ENCODE measurements at places on chromosomes 2 and 18. TPM values are rescaled to one million over a fixed set of nuclear protein-coding genes. Genes with fewer than 3 reads are reported as not detected.

DNA sequence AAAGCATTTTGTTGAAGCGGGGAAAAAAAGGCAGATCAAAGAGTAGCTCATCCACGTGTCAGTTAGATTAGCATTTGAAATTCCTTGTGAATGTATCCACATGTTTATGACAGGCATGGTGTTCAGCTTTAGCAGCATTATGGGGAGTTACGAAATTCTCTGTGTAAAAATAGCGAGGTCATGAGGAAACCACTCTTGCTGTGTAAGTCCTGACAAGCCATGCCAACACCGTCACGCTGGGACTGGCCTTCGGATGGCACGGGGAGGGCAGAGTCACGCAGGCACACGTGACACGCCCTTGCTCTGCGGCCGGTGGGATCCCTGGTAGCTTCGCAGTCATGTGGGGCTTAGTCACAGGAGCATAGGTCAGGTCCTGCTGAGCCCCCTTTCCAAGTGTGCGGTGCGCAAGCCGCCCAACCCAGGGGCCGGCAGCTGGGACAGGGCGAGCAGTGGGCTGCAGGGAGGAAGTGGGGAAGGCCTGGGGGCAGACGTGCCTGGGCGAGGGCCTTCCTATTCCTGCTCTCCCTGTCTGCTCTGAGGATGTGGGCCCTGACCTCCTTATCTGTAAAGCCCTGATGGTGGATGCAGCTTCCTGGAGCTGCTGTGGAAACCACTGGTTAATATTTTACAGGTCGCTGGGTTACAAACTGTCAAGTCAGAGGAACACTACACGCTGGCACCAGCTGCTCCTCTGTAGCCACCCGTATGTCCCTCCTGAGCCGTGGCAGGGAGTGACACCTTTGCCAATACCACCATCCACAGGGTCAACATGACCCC is 18.0 kb downstream of the MBP start:
- peak; percentile 97 for DNase-seq

GREB1 gene
- 2.9 TPM for total RNA-seq

ADCY3 gene
- total RNA-seq: 15.4 TPM

GRCh38 chr2:64522843-64523428 is 1.2 kb upstream of the AFTPH start:
- DNase-seq: no peak

SLC4A3 gene
- total RNA-seq: 396 TPM

SLC11A1 gene
- total RNA-seq: 6.4 TPM

ANKRD30B gene
- total RNA-seq: not detected

- DNase-seq: no peak
These were observed 72.6 kb upstream of the FIGN start for GRCh38 chr2:163808406-163808805.

DNA sequence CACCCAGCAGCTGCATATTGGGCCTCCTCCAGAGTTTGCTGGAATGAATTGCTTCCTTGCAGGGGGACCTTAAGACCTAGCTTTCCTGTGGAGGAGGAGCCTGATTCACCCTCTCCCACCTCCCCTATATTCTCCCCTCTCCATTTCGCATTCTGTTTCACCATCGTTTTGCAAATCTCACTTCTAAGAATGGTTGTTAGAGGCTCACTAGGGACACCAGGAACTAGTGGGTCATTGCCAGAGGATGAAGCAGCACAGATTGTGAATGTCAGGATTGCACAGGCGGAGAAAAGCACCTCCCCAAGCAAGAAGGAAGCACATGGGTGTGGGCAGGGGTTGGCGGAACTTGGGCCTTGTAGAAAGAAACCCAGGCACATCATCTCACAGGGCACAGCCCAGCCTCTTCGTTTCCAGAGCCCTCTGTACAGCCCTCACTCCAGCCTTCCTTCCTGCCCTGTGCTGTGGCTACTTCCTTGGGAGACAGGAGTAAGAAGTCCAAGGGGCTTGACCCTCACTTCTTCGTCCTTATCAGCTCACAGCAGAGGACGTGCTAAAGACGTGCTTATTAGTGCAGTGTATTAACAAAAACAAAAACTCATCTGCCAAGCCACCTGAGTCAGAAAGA is 63.4 kb downstream of the TACR1 start:
- no peak for DNase-seq

RGPD3 gene
- 0.08 TPM for total RNA-seq

GRCh38 chr2:231099918-231100317 is 24.9 kb downstream of the HTR2B start:
- no peak for DNase-seq

GRCh38 chr18:24862201-24862816 is 401.9 kb downstream of the HRH4 start:
- DNase-seq: no peak

GRCh38 chr2:112664689-112665088 is 18.9 kb downstream of the SLC20A1 start:
- DNase-seq: no peak

DNA sequence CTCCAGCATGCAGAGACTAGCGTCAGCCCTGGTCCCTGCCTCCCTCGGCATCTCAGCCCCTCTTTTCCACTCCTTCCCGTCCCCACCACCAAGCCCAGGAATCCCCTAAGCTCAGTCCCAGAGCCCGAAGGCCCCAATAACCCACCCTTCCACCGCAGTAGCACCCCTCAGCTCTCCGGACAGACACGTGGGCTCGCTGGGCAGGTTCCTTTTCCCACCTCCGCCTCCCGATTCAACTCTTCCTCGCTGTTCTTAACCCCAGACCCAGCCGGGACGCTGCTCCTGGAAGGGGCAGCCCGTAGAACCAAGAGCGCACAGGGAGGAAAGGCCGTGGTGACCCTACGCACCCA is 1.4 kb downstream of the IHH start:
- no peak for DNase-seq

GRCh38 chr18:32040936-32041335 is 22.3 kb downstream of the RNF125 start:
- no peak for DNase-seq

DNA sequence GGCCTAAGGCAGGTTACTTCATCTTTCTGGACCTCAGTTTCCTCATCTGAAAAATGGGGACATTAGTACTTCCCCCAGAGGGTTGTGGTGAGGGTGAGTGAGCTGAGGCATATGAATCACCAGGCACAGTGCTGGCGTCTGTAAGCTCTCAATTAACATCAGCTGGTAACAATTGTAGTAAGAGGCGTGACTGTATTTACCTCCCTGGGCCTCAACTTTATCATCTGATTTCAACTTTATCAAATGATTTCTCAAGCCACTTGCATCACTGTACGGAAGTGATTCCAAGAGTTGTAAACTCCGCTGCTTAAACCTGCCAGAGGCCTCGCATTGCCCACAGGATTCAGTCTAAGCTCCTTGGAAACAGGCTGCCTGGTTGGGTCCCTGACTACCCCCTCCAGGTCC is 53.6 kb upstream of the PKDCC start:
- no peak for DNase-seq

- DNase-seq: no peak
These were observed 5.2 kb downstream of the CNDP2 start for GRCh38 chr18:74501386-74501785.

DNA sequence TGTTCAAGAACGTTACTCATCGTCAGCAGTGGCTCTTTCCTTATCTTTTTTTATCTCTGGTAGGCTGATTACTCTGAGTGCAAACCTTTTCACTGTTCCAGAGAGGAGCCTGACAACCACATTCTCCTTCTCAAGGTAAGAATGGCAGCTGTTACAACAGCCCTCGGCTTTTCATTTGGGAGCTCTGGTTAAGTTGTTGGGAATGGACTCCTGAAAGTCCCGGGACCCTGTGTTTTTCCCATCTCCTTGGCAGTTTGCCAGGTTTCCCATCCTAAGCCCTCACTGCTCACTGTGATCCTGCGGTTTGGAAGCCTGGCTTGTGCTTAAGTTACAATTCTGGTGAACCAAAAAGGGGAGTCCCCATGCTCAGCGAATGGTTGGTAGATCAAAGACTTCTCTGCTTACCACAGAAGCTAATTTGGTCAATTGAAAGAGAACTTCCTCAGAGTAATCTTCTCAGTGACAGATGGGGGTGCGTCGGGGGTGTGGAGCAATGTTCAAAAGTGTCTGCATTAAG is 122.3 kb downstream of the LYPD6B start:
- no peak for DNase-seq

C2orf74 gene
- total RNA-seq: 31.7 TPM

AQP12A gene
- not detected for total RNA-seq

DNA sequence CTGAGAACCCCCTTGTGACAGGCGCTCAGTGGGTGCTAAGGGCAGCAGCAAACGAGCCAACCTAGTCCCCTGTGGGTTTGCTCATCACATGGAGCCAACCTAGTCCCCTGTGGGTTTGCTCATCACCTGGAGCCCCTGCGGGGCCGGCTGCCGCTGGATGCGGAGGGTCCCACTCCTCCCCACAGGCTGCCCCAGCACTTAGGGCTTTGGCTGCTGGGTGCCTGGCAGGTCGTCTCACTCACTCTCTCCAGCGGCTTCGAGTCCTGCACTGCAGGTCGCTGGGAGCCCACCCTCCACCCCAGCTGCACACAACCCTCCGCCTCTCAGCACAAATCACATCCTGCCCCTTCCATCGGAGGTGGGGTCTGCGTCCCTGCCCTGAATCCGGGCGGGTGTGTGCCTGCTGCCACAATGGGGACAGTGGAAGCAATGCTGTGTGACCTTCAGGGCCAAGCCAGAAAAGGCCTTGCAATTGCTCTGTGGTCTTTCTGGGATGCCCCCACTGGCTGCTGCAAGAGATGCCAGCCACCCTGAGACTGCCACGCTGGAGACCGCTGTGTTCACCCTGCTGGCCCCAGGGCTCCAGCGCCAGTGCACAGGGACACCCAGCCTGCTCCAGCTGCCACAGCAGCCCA is 248.1 kb upstream of the SALL3 start:
- DNase-seq: peak; percentile 53

- no peak for DNase-seq
These were observed 1143.9 kb upstream of the NXPH2 start for GRCh38 chr2:139924070-139924469.

DNA sequence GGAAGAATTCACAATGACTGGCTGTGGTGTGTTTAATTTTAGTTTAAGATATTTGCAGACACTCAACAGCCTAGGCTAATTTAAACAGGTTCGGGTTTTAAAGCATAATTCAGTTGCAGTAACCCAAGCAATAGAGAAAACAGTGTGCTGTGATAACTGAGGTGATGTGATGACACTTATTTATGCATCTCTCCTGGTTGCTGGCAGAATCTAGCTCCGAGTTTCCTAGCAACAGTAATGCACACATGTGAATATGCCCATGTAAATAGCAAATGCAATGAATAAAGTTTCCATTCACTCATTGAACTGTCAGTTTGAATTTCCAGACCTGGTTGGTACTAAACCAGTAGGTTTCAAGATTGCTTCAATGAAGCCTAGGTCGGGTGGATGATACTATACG is 426.5 kb downstream of the TMX3 start:
- DNase-seq: no peak

DNA sequence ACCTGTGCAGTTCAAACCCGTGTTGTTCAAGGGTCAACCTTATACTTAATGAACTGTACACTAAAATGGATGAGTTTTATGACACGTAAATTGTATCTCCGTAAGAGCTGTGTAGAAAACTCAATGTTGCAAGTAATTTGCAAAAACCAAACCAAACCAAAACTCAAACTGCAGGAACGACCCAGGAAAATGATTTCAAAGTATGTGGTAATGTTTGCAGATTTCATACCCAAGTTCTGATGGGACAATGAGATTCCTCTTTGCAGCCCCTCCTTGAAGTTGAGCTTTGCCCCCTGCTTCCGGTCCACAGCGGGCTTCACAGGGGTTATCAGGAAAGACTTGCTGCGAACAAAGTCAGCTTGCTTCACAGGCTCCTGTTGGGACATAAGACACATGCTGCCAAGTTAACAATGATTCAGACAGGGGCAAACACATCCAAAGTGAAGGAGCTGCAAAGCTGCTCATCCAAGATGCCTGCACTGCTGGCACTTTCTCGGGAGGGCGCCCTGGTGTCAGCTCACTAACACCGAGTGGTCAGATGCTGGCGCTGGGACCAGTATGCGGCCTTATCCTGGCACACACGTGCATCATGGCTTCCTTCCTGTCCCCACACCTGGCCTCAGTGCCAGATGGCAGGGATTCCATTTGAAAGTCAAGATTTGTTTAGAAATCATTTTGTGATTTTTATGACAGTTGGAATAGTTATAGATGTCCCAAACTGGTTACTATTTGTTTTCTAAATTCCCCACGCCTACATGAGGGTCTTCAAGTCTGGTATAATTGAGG is 65.2 kb upstream of the MGAT4A start:
- no peak for DNase-seq

CCDC178 gene
- total RNA-seq: 0.27 TPM

IL36B gene
- not detected for total RNA-seq

DNA sequence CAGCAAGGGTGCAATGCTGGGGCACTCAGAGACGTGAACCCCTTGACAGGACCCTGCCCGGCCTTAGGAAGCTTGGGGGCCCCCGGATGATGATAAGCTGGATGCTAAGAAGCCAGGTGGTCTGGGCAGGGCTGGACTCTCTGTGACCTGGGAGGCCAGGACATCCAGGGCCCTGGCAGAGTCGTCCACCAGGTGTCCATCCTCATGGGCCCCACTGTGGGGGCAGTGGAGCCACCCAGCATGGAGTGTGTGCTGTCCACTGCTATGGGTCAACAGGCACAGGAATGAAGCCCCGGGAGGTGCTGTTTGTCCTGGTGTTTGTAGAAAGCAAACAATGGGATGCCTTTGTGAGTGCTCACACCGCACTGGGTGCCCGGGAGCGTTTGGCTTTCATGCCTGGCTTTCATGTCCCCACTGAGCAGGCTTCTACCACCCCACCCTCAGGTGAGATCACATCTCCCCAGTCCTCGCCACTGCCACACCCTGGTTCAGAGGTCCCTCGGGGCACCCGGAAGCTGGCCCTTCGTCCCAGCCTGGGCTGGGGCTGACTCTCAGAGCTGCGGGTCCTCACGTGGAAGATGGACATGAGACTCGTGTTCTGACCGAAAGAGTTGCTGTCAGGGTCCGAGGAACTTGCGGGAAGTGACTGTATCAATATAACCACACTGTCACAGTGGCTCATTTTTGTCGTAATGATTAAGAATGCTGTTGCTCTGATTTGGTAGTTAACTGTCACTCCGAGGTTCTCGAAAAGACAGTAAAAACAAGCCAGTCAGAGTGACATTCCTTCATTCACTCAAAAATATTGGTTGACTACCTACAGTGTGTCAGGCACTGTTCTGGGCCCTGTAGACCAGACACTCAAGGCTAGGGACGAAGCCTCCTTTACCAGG is 53.3 kb downstream of the INHBB start:
- DNase-seq: peak; percentile 58

DNA sequence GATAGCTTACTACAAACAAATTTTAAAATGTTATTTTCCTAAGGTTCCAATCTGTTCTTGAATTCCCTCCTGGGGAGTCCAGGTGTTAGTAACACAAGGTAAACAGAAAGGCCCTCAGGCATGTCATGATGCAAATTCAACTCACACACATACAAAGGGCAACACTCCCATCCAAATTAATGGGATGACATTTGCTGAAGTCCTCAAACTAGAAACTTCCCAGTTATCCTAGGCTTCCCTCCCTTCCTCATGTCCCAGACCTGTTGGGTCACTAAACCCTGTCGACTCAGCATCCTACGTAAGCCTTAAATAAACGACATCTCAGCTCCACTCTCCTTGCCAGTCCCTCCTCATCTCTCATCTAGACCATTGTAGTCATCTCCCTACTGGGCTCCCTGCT is 85.1 kb downstream of the GREB1L start:
- no peak for DNase-seq

HOXD9 gene
- not detected for total RNA-seq

Measured in cardiac septum (tissue), 1 donor.